ENCODE measurements at places on chromosomes 11 and 22.

DNA sequence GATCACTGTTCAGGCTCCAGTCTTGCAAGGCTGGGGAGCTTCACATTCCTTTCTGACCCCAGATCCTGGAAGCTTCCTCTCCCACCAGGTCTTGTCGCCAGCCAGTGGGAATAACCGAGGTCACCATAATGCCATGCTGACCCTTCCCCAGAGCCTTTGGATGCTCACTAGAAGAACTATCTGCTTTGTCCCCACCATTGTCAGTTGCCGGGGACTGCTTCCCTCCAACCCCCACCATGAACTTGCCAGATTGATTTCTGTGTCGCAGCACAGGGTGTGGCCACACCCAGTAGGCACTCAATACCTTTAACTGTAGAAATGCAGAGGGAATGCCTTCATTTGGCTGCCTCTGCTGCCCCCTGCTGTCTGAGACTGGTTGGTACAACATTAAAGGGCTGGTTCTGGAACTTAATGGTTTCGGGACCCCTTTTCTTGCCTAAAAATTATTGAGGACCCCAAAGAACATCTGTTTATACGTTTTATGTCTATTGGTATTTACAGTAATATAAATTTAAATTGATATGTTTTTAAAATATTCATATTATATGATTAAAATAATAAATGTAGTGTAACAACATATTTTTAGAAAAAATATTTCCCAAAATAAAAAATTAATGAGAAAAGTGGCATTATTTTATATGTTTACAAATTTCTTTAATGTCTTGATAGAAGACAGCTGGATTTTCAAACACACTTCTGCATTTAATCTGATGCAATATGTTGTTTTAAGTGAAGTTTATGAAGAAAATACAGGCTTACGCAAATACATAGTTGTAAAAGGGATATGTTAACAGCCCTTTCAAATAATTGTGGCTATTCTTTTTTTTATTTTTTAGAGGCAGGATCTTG, 6.7 kb upstream of the GDPD5 start:
- DNase-seq: peak; percentile 70

DNA sequence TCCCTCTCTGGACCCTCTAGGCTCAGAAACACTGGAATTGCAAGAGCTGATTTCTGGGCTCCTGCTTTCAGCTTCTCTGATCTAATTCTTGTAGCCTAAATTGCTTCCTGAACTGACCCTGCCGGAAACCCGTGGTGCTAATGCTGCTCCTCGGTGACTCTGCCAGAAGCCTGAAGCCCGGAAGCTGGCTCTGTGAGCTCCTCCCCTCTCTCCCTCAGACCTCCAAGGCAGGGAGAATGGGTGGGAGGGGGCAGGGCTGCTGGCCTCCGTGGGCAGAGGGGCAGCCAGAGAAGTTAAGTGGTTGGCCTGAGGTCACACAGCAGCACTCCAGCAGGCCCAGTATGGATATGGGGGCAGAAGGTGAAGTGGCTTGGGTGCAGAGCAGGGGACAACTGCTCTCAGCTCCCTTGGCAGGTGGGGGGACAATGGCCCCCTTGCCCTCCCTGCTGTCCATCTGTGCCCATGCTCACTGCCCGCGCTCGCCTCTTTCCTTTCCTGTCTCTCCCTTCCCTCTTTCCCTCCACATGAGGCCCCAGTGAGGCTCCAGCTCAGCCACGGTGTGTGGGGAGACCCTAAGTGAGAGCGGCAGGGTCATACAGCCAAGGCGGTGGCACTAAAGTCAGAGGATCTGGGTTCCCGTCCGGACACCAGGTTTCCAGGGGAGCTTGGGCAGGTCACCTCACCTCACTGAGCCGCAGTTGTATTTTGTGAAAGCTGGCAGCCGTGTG, 16.2 kb downstream of the CAPN5 start:
- no peak for DNase-seq

DNA sequence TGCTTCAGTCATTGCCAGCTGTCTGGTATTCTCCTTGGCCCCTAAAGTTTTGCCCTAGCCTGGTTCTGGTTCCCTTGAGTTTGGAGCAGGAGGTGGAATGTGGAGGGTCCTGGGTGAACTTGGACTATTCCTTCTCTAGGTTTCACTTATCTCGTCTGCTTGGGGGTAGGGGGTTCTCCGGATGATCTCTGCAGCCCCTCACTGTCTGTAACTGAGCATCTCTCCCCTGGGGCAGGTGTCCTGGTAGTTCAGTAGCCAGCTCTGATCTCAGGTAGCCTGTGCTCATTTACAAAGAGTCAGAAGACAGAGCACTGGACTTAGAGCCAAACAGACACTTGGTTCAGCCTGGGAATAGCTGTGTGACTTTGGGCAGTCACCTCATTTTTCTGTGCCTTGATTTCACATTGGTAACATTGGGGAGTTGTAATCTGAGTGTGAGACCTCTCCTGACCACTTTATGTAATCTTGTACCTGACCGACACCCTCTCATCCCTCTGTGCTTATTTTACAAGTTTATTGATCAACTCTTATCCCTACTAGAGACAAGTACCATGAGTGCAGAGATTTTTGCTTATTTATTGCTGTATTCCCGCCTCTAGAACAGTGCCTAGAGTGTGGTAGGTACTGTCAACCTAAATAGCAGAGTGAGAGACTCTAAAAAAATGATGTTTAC, 804 bp downstream of the CCDC134 start:
- DNase-seq: no peak

DNA sequence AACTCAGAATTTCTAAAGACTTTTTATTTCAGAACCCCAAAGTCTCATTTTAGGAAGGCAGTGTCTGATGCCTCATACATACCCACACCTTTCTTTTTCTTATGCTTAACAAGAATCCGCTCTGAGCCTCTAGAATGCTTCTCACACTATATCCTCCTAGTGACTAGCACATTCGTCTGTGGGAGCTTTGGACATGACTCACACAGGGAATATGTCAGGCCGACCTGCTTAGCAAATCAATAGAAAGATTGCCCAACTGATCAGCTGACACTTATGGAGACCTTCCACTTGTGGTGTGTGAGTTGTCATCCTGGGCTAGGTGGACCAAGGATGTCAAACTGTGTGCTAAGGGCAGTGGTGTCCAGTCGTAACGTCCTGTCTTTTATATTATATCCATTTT, 129.9 kb upstream of the TTC12 start:
- DNase-seq: no peak

DNA sequence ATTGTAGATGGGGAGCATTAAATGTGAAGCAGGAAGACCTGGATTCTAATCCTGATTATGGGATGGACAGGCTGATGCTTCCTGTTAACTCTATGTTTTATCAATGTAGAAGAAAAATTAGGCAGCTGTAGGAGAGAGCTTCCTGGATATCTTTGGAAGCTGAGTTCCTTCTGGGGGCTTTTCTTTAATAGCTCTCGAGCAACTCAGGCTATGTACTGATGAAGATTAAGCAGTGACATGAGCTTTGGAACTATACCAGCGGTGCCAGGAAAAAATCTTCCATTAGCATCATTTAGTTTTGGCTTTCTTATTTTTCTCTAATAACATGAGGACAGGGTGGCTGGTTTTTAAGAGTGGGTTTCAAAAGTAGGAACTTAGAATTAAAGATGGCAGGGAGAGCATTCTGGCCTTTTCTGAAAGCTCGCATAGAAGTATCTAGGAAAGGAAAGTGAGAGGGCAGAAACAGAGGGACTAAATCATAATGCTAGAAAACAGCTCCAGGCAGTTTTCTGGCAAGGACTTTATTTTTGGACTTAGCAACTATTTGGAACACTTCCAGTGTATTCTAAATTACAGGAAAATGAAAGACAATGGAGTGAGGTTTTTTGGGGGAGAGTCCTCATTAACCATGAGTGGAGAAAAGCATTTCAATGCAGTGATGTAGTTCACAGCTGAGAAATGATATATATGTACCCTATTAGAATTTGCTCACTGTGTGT, 69.2 kb upstream of the RRM1 start:
- DNase-seq: no peak
